ENCODE measurements at places on chromosomes 2 and 18. TPM values are rescaled to one million over a fixed set of nuclear protein-coding genes. Genes with fewer than 3 reads are reported as not detected.

RUFY4 gene
- total RNA-seq = not detected

CPS1 gene
- total RNA-seq = 3.8 TPM

ASB18 gene
- total RNA-seq = not detected

MBD5 gene
- 169 TPM for total RNA-seq

CRYGA gene
- 885 TPM for total RNA-seq

ALPG gene
- total RNA-seq = not detected

METAP1D gene
- 23.1 TPM for total RNA-seq

IMPA2 gene
- 28.3 TPM for total RNA-seq

COL3A1 gene
- 7,166 TPM for total RNA-seq

C2orf80 gene
- not detected for total RNA-seq

NEU2 gene
- not detected for total RNA-seq

LOXHD1 gene
- 0.77 TPM for total RNA-seq

GREB1 gene
- total RNA-seq = 18.5 TPM

MOGAT1 gene
- total RNA-seq = not detected

HAAO gene
- total RNA-seq = 28.8 TPM

TIGD1 gene
- 9.6 TPM for total RNA-seq

EGR4 gene
- not detected for total RNA-seq

RTP5 gene
- total RNA-seq = not detected

PLEKHH2 gene
- total RNA-seq = 36.6 TPM

CCDC142 gene
- total RNA-seq = 36.7 TPM

IKZF2 gene
- total RNA-seq = 29.0 TPM

ESPNL gene
- 1.2 TPM for total RNA-seq

CROCC2 gene
- 0.16 TPM for total RNA-seq

SNORC gene
- total RNA-seq = 0.55 TPM

STK39 gene
- 56.3 TPM for total RNA-seq

GCKR gene
- total RNA-seq = not detected

DSG4 gene
- total RNA-seq = not detected

NMUR1 gene
- 2.1 TPM for total RNA-seq

SERPINB11 gene
- total RNA-seq = 0.93 TPM

ADGRF3 gene
- not detected for total RNA-seq

THAP4 gene
- 23.9 TPM for total RNA-seq
